ENCODE measurements at places on chromosomes 5 and 9. TPM values are rescaled to one million over a fixed set of nuclear protein-coding genes. Genes with fewer than 3 reads are reported as not detected.

DNA sequence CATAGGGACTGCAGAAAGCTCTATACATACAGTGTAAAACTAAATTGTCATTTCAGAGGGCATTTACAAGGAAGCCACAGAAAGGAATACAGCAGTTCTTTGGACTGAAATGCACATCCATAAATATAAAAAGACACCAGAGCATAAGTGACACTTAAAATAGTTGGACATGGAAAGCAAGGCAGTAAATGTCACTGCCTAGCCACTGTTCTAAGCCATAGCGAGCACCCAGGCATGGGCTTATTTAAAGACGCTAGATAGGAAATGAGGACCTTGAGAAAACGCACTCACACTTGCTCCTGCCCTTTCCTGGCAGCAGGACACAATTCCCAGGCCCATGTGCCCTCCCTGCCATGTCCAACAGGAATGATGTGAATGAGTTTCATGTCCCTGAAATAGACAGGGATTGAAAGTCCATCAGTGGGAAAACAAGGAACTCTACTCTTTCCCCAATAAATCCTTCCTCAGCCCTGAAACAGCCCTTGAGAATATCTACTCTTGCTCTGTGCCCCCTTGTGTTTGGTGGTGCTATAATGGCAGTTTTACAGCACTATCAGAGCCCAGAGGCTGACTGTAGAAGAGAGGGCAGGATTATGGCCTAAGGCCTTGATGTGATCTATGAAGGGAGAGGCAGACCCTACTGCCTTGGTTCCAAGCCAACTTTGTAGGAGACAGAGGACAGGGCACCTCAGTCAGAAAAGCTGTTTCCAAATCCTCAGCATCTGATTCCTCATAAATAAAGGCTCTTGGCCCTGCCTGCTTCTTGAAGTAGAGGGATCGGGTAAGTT, 182.9 kb downstream of the SAXO1 start:
- DNase-seq: no peak

The TAS2R1 gene
- total RNA-seq: 0.32 TPM

DNA sequence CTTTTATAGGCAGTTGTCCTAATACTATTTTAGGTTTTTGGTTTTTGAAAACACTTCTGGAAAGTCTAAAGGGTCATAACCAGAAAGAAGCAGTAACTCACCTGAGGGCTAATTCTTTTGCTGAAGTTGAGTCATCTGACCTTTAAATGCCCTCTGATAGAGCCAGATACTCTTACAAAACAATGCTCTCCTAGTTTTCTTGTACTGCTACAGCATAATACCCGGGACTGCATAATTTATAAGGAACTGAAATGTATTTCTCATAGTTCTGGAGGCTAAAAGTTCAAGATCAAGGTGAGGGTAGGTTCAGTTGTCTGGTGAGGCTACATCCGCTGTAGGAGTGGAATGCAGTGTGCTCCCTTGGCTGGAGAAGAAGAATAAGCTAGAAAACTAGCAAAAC, 670.3 kb downstream of the TLE4 start:
- DNase-seq: no peak

DNA sequence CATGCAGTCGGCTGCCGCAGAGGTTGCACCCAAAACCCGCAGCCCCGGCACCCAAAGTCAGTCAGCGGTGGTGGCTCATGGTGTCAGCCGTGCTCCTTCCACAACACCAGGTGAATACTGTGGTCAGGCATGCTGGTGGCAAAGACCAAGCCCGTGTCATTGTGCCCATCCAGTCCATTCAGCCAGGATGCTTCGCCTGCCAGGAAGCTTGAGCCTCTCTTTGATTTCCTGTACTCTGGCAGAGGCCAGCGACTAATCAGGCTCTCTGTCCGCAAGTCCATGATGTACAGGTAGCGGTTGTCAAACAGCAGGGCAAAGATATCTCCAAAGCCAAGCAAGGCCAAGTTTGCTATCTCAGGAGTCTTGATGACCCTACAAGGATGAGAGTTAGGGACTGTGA, 28.7 kb downstream of the FBXW2 start:
- DNase-seq: no peak

DNA sequence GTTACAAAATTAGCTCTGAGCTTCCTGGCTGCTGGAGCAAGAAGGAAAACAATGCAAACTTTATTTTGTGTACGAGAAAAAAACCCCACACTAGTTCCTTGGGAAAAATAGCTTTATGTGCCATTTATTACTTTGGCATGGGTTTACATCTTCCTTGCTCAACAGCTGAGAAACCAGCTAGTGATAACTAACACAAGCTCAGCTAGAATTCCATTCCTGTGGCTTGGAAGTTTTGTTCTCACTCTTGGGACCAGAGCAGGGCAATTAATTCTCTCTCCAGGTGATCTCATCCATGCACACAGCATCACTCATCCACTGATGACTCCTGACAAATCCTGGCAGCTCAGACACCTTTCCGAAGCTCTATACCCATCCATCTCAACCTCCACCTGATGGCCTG, 104.1 kb downstream of the CRB2 start:
- no peak for DNase-seq

DNA sequence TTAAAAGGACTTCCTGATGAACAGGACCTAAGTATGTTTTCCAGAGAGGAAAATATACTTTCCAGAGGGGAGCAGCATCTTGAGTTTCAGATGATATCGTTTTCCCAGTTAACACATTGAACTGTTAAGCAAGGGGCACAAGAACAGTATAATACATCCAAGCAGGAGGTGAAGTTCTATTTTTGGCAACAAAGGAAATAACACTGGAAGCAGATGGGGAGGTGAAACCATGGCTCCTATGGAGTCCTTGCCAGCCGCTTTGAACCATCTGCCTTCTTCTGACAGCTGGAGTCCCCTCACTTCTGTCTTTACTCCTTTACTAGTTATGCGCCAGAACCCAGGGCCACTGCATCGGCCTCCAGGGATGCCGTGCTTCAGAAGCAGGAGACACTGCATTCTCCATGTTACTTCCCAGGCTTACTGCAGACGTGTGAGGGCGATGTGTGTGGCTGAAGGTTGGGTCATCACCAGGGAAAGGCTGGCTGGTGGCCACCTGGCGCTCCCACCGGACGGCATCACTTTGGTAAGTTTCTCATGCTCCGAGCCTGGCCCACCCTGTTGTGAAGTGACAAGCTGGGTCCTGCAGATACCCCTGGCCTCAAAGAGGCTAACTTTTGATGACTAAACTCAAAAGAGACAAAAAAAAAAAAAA, 77.8 kb downstream of the TTLL11 start:
- DNase-seq: no peak

DNA sequence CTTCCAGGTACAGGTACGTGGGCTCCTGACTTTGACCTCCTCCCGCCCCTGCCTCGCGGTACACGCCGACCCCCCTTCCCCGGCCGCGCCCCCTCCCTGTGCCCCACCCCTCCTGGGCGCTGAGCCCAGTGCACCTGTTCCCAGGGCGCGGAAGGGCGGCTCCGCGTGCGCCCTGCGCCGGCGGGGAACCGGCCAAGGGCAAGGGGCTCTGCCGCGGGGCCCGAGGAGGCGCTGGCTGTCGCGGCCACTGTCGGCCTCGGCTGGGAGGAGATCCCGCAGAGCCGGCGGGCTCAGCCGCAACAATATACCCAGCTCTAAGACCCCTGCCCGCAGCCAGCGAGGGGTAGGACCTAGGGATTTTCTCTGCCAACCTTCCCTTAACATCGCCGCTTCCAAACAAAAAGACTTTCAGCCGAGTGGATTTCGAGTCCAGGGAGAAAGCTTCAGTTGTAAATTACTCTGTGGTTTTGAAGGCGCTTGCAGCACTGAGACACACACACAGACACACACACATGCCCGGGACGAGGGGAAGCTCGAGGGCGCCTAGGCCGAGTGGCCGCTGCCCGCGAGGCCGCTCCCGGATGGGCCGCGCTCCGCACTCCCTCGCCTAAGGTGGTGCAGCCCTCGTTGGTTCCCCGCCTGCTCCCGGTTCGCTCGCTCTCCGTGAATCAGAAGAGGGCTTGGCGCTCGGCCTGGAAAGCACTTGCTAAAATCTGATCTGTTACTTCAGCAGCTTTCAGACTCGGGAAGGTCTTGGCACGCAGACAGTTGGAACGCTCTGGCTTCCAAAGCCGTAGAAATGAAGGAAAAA, 1.2 kb downstream of the FGF18 start:
- peak; percentile 55 for DNase-seq

DNA sequence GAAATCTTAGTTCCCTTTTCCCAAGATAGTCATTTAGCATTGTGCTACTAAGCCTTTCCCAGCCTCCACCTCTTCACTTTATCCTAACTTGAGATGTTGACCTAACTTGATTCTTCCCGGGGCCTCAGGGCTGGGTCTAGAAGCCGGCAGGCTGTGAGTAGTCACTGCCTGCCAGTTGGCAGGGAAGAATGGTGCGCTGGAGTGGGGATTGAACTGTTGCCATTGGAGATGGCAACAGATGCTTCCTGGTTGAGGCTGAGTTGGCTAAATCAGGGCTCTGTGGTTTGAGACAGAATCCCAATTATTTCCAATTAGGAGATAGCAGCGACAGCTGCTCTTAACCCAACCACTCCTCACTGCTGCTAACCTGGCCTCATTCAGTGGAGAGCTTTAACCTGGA, 343.1 kb downstream of the BRINP1 start:
- DNase-seq: no peak

DNA sequence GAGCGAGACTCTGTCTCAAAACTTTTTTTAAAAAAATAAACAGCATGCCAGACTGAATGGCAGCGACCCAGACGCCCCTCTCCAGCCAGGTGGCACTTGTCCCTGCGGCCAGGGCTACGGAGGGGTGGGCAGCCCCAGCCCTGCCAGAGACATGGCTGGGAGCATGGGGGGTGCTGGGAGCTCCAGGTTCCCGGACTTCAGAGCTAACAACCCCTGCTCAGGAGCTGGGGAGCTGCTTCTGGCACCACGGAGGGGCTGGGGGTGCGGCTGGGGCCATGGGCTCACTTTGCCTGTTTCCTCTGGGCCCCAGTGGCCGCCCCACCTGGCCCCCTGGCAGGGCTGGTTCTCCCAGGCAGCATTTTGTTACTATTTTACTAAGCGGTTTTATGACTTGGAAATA, 49.9 kb downstream of the SLC12A7 start:
- no peak for DNase-seq

GRCh38 chr5:119336845-119337580, 18.8 kb upstream of the TNFAIP8 start:
- no peak for DNase-seq

- no peak for DNase-seq
Observed at GRCh38 chr5:33300209-33300742, 140.5 kb upstream of the TARS1 start.

DNA sequence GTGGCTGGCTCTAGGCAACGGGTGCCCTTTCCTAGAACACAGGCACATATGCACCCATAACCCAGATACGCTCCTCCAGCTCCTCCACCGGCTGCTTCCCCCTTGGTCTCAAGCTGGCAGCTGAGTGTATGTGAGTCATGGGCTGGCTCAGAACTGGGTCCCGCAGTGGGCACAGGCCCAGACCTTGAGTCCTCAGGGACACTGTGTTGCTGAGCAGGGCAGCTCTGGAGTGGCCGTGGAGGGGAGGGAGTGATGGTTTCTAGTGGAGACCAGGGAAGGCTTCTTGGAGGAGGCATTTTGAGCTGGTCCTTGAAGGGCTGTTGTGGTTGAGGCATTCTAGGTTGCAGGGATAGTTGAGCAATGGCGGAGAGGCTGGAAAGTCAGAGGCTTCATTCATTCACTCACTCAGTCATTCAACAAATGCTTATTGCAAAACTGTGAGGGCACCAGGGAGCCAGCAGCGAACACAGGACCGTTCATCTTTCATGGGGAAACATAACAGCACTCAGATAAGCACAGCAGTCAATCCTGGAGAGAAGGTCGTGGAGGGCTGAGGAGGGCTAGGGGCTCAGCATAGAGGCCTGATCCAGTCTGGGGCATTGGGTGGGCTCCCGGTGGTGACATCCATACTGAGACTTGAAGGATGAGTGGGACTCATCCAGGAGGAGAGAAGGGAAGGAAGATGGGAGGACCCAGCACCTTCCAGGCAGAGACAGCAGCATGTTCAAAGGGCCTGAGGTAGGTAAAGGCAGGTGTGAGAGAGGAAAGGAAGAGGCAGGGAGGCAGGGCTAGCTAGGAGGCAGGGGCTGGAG, 2.4 kb downstream of the BBLN start:
- no peak for DNase-seq

The ARID3C gene
- not detected for total RNA-seq

GRCh38 chr5:122736086-122736845, 38.6 kb upstream of the SNX2 start:
- DNase-seq: no peak

The IFNA13 gene
- total RNA-seq: not detected

DNA sequence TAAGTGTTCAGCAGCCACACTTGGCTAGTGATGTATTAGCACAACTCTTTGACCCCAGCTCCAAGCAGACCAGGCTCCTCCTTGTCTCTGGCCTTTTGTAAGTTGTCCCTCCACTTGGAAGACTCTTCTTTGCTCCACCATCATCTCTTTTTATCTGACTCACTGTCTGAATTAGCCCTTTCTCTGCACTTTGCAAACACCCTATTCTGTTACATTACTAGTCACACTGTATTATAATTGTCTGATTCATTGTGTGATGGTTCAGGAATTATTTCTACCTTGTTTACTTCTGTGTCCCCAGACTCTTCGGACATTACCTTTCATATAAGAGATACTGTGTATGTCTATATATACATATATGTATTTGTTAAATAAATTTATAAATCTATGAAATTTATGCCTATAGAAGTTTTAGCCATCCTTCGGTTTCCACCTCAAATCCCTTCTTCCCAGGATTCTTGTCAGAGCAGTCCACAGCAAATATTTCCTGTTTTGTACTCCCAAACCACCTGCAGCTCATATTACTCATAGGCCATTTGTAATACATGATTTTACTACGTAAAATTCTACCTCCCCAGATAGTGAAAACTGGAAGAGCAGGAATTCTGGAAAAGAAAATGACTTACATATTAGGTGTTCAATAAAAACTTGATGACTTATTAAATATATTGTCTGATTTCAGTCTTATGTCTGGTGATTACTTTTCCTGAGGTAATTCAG, 69.0 kb downstream of the MTAP start:
- no peak for DNase-seq

The SUSD1 gene
- 29.8 TPM for total RNA-seq

DNA sequence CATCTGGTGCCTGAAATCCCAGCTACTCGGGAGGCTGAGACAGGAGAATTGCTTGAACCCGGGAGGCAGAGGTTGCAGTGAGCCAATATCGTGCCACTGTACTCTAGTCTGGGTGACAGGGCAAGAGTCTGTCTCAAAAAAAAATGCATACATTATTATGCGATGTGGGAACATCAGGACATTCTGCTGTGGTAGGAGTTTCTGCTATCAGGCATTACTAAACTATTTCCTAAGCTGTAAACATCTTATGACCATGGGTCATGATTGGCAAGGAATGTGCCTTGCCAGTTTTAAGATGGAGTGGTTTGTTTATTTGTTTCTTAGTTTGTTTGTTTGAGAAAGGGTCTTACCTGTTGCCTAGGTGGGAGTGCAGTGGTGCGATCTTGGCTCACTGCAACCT, 45.1 kb upstream of the FAM120A start:
- no peak for DNase-seq

The STKLD1 gene
- 0.32 TPM for total RNA-seq

The SLC27A6 gene
- total RNA-seq: 0.32 TPM

DNA sequence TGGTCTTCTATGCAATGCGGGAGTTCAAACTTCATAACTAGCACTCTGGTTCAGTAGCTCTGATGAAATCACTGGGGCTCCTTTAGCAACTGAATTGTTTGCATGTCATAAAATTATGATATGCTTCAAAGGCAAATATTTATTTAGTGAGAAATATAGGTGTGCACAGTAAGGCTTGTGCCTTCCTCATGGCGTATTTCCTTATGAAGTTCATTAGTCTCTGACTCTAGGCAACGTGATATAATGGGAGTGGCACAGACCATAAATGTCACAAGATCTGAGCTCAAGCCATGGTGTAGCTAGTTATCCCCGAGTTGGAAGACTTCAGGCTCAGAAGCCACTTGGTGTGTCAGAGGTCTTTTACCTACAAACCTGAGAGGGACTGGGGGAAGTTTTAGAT, 35.5 kb downstream of the PIP5K1B start:
- no peak for DNase-seq

The ACTBL2 gene
- 0.97 TPM for total RNA-seq
